Omental fat pad (tissue), 4 donors: ENCODE measurements at places on chromosomes 3 and 15.

GRCh38 chr15:83835479-83835878 lies 181.6 kb downstream of the ADAMTSL3 start:
- no peak for DNase-seq

DNA sequence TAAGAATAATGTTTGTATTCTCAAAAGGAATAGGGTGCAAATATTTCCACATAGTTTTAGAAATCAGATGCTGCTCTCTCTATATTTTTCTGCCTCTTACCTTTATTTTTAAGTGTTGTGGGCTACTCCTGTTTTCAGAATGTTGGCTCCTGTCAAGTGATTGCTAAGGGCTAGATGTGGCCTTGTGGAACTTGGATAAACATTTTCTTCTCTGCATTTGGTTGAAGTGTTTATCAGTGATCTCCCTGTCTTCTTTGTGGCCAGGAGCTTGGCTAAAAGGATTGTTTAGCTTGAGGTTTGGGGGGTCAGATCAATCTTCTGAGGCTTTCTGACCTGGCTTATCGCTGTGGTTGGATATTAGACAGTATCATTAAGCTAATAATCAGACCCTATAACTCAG lies 112.6 kb downstream of the TCF12 start:
- no peak for DNase-seq

DNA sequence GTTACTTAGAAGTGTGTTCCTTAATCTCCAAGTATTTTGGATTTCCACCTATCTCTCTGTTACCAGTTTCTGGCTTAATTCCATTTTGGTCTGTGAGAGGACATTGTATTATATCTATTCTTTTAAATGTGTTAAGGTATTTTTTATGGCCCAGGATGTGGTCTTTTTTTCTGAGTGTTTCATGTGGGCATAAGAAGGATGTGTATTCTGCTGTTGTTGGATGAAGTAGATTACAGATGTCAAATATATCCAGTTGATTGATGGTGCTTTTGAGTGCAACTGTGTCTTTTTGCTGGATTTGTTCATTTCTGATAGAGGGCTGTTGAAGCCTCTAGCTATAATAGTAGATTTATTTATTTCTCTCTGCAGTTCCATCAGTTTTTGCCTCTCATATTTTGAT lies 136.5 kb upstream of the AZI2 start:
- DNase-seq = no peak

DNA sequence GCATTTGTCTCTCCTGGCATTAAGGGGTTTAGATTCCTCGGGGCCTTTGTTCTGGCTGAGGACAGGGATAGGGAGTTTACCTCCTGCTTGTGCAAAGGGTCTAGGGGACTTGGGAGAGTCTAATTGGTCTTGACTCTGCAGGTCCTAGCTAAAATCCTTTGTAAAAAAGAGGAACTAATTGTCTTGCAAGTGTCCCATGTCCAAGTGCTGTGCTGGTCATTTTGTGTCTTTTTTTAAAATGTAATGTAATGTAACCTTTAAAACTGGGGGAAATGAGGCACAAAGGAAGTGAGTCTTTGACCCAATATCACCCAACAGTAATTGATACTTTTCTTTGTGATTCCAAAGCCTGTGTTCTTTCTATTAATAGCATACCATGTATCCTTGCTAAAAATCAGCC lies 14.9 kb upstream of the C3orf80 start:
- DNase-seq = no peak

DNA sequence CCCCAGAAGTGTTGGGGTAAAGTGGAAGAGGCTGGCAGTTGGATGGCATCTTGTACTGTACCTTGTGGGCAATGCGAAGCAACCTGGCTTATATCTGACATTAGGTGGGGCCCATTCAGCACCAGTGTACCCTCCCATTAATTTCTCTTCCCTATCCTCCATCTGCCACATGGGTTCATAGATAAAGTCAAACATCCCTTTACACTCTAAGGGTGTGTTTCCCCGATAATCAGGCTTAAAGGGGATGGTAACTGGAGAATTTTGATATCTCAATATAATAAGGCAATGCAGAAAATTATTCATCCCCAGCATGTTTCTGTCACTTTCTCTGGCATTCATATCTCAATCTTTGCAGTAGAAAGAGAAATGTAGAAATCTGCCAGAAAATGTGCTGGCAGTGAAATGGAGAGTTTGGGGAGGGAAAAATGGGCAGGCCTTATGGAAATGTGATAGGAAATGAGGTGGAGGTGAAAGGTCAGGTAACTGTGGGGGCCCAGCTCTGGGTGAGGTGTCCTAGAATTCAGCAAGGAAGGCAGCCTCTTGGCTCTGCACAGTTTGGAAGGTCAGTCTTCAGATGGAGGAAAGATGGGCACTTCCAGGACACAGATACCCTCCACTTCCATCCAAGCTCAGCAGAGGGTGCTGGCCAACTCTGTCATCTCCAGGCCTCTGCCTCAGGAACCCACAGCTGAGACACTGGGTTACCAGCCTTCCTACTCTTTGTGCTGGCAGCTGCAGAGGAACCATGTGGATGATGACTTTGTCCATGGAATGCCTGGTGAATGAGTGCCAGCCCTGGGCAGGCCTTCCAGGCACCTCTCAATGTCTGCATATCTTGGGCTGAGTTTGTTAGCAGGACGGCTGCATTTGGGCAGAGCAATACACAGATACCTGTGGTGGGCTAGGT lies 325.9 kb upstream of the CTDSPL start:
- no peak for DNase-seq

GRCh38 chr3:160617636-160618035 lies 52.3 kb upstream of the KPNA4 start:
- no peak for DNase-seq

DNA sequence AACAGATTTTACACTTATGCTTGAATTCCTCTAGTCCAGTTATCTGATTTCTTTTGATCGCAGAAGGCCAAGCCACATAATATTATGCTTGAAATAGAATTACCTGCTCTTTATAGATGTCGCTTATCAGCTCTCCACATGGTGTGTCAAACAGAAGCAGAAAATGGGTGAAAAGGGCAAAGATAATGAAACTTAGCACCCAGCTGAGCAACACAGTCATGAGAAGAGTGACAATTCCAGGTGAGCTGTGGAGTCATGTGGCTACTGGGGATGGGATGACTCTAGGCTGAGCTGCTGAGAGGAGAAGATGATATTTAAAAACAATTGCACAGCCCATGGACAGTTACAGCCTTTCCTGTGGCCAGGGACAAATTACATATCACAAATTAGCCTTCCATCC lies 398.7 kb upstream of the PDZRN3 start:
- DNase-seq = no peak

DNA sequence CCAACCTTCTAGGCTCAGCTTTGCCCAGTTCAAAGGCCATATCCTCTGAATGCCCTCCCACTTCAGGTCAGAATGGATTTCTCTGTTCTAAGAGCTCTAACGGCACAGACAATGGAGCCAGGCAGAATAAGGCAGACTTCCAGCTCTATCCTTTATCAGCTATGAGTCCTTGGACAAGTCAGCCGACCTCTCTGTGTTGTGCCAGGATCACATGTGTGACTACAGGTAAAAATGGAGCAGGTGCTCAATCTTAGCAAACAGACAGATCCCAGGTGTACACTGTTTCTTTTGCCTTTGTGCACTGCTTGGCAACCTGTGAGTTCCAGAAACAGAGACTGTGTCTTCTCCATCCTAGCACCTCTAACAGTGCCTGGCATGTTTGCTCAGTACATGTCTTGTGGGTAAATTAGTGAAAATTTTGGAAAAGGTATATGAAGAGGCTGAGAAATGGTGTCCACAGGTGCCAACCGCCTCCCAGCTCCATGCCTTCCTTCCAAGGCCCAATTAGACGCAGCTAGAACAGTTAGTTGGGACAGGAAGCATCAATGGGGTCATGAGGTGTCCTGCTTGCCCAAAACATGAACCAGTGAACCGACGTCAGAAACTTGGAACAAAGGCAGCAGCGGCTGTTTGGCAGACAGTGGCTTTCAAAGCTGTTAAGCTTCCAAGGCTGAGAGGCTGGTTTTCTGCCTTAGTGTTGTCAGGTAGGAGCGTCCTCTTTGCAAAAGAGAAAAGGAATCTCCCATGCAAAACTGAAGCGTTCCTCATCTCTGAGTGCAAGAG lies 28.7 kb downstream of the TLE3 start:
- no peak for DNase-seq

DNA sequence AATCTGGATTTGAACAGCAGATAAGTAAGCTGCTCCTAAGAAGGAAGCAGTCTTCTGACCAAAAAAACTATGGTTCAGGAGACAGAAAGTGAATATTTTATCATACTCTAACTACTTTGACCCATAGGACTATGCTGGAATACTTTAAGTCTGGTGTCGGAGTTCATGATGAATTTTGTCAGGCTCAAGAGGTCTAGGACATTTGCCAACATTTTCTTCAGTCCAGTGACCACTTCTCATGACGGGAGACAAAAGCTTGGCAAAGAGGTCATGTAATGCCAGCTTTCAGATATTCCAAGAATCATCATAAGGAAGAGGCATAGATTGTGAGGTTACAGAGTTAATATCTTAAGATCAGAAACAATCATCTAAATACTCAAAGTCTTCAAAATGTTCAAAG lies 20.5 kb upstream of the DCBLD2 start:
- DNase-seq = no peak

GRCh38 chr3:194250098-194251002 lies 100.8 kb downstream of the CPN2 start:
- no peak for DNase-seq

- no peak for DNase-seq
These were observed 20.3 kb downstream of the FAM98B start for GRCh38 chr15:38474155-38474757.

DNA sequence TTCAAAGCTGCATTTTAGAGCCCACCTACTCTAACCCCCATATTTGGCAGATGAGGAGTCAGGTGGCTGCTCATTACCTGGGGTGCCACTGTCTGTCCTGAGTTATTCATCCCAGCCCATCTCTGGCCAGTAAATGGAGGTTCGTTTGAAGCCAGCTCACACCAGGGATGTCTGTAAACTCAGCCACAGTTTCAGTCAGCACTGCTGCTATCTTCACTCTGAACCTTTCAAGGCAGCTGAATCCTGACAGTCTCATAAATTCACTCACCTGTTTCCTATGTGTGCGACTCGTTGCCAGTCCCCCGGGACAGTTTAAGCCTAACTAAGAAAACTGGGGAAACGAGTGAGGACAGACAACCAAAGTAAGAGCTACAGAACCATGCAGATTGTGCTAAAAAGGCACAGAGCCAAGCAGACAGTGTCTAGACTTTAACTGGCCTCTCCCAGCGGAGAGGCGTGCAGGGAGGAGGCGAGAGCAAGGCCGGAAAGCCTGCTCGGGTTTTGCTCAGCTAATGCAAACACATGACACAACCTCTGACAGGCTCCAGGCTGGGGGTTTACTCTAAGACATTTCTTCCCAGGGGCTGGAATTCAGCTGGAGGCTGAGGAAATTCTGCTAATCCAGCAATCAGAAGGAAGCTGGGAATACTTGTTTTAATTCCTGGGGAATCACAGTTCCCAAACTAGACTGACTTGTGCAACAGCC lies 12.0 kb downstream of the FSTL1 start:
- DNase-seq = no peak

DNA sequence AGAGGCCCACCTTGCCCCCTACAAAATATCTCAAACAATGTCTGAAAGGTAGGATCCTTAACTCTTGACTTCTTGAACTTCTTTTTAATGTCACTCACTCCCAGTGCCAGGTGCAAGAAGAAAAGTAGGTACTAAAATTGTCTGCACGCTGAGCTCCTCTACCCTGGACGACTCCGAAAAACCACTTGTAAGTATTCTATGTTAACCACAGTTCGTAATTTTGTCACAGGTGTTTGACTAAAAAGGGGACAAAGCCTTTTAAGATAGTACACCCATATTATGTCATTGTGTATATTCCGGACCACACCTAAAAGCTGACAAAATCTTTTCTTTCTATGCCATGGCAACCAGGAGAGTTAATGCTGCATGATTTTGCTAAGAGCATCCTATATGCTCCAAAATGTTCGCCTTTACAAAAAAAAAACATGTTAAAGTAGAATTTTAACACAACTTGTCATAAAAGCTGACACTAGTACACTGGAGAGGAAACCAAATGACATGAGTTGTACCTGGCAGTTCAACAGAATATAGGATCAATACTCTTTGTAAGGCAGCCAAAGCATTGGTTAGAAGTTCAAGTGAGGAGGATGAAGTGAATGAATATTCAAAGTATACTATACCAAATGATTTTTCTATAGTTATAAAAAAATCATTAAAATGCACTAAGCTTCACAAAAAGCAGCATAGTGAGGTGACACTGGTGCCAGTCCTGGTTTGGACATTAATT lies 210.5 kb downstream of the FOXP1 start:
- DNase-seq = no peak

- DNase-seq = no peak
These were observed 7.0 kb downstream of the SEMA6D start for GRCh38 chr15:47724346-47724745.

GRCh38 chr3:62670351-62670750 lies 204.9 kb downstream of the CADPS start:
- DNase-seq = no peak

DNA sequence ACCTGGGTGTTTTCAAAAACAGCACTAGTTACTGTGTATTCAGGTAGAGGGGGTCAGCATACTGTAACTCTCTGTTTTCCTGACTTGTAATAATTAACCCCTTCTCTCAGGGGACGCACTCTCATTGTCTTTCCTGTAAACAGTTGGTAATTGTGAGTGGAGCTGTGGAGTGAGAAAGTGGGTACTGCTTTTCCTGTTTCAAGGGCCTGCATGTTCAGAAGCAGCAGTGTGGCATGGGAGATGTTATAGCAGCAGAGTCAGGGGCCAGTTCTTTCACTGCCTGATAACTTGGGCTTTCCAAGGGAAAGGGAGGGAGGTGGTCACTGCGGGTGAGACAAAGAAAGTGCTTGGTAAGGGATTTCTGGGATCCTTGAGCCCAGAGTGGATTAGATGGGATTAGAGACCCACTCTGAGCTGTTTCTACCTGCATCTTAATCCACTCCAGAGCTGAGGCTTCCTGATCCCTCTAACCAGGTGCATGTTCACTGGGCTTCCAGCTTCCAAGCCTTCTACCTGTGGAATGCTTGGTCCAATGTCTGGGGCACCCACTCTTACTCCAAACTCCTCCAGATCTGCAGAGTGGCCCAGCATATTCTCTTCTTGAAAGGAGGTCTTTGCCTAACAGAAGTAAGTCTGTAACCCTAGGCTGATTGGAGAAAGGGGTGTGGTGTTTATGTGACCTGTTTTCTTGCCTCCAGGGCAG lies 105.2 kb downstream of the RPLP1 start:
- no peak for DNase-seq

- no peak for DNase-seq
These were observed 26.5 kb upstream of the PLOD2 start for GRCh38 chr3:146187334-146187950.

DNA sequence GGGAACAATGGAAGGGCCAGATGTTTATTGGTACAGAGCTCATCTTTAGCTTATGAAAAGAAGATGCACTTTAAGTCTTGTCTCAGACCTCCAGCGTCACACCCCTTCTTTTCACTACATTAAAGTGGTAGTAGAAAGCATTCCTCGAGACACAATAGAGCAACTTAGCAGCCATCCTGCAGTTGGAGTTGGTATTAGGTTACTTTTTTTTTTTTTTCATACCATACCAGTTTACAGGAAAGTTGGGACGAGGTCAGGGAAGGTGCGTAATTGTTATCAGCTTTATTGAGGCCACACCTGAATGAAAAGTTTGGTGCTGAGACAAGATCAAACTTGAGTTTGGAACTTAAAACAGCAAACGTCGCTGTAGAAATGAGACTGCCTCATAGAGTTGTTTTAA lies 203.8 kb downstream of the SOX2 start:
- DNase-seq = no peak
